Naive thymus-derived CD8-positive, alpha-beta T cell (primary cell): ENCODE measurements at places on chromosomes 13 and 19.
A peak's percentile ranks its signal among the peaks of the same experiment; 100 is the strongest.

DNA sequence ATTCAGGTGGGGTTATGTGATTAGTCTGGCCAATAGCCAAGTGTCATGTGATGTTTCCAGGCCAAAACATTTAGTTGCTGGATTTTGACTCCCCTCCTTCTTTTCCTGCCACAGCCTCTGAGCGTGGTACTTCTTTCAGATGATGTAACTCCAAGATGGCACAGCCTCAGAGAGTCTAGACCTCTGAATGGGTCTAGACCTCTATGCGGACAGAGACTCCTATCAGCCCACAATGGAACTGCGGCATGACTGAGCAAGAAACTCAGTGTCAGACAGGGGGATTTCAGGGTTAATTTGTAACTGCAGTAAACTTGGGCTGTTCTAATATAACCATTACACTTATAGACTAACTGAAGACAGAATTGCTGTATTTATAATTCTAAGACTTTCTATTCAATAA lies 42.6 kb upstream of the ZDHHC20 start:
- H3K27ac ChIP-seq: peak overlapping the region; percentile 66
- no peaks in the 10 kb centered on the region for H3K27me3 ChIP-seq
- no peak overlapping the region for H3K4me3 ChIP-seq
- peaks cover 6% of the 10 kb centered on the region for H3K36me3 ChIP-seq
- DNase-seq: no peak
- peaks cover 4% of the 10 kb centered on the region for H3K4me1 ChIP-seq

- peaks cover 7% of the 10 kb centered on the region for H3K4me1 ChIP-seq
- H3K4me3 ChIP-seq: no peak overlapping the region
- no peaks in the 10 kb centered on the region for H3K27me3 ChIP-seq
- peaks cover 8% of the 10 kb centered on the region for H3K36me3 ChIP-seq
- no peak for DNase-seq
- H3K27ac ChIP-seq: no peak overlapping the region
Observed at GRCh38 chr19:6491802-6492592, 10.1 kb downstream of the TUBB4A start.

DNA sequence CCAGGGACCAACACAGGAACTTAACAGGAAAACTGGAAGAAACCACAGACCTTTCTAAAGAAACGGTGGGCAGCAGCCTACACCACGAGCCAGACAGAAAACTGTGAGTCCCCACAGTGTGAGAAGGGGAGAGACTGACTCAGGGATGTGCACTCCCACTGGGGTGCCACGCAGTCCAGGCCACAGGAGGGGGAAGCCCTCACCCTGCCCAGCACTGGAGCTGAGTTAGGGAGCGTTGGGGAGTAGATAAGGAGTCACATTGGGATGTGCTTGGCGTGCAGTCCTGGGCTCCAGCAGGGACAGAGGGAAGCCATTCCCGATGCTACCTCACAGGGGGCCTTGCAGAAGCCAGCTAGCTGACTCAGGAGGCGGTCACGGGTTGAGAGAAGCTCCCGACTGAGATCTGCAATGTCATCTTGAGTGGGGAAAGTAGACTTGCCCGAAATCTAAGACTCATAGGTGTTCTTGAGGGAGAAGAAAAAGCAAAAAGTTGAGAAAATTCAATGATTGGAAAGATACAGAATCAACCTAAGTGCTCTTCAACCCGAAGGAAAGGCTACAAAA lies 17.3 kb downstream of the SIGLEC8 start:
- H3K4me1 ChIP-seq: peaks cover 34% of the 10 kb centered on the region
- DNase-seq: no peak
- no peaks in the 10 kb centered on the region for H3K36me3 ChIP-seq
- H3K27ac ChIP-seq: peak overlapping the region; percentile 93
- H3K4me3 ChIP-seq: peak overlapping the region; percentile 90
- H3K27me3 ChIP-seq: no peaks in the 10 kb centered on the region

- no peak overlapping the region for H3K27ac ChIP-seq
- peaks cover 1% of the 10 kb centered on the region for H3K27me3 ChIP-seq
- H3K36me3 ChIP-seq: no peaks in the 10 kb centered on the region
- no peak overlapping the region for H3K4me3 ChIP-seq
Observed at GRCh38 chr13:93862259-93862658, 617.2 kb downstream of the DCT start.

DNA sequence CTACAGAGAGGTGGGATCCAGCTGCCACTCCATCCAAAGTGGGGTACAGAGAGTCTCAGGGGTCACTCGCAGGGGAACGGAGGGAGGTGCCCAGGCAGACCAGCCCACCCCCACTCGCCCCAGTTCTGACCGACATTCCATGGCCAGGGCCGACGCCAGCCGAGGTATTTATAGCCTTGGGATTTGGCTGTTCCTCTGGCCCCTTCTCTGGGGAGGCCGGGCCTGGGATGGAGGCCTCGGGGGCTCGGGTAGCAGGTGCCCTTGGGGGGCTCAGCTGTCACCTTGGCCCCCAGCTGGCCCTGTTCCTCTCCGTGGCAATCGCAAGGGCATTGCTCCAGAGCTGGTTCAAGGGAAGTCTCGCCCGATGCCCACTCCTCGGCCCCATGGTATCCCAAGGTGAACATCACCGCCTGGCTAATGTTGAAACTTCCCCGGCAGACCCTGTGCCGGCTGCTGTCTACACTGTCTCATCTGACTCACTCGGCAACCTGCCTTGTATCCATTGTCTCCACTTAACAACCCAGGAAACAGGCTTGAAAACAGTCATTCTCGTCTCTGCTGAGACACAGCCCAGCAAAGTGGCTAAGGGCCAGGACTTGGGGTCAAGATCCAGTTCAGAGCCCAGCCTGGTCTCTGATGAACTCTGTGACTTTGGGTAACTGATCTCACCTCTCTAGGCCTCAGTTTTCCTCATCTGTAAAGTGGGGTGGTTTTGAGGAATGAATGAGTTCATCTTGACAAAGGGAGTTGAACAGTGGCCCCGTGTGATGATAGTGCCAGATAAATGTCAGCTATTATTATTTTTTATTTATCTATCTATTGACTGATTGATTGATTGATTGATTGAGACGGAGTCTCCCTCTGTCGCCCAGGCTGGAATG lies 9.7 kb downstream of the PRKACA start:
- H3K27ac ChIP-seq: peak overlapping the region; percentile 46

- H3K4me3 ChIP-seq: no peak overlapping the region
- H3K27ac ChIP-seq: no peak overlapping the region
- peaks cover 35% of the 10 kb centered on the region for H3K36me3 ChIP-seq
- DNase-seq: no peak
- no peaks in the 10 kb centered on the region for H3K27me3 ChIP-seq
Observed at GRCh38 chr13:43036351-43037250, 13.2 kb downstream of the DNAJC15 start.

GRCh38 chr13:48494874-48495273 lies 38.0 kb downstream of the RCBTB2 start:
- H3K36me3 ChIP-seq: no peaks in the 10 kb centered on the region
- H3K4me1 ChIP-seq: peaks cover 16% of the 10 kb centered on the region
- no peak for DNase-seq
- H3K27me3 ChIP-seq: no peaks in the 10 kb centered on the region

GRCh38 chr13:33312150-33312860 lies 26.8 kb upstream of the STARD13 start:
- no peak for DNase-seq
- H3K36me3 ChIP-seq: no peaks in the 10 kb centered on the region
- H3K27ac ChIP-seq: no peak overlapping the region
- H3K4me3 ChIP-seq: no peak overlapping the region

GRCh38 chr13:32032759-32033158 lies 1.2 kb downstream of the FRY start:
- H3K4me1 ChIP-seq: peaks cover 39% of the 10 kb centered on the region
- peaks cover 3% of the 10 kb centered on the region for H3K36me3 ChIP-seq
- H3K4me3 ChIP-seq: peak overlapping the region; percentile 67

DNA sequence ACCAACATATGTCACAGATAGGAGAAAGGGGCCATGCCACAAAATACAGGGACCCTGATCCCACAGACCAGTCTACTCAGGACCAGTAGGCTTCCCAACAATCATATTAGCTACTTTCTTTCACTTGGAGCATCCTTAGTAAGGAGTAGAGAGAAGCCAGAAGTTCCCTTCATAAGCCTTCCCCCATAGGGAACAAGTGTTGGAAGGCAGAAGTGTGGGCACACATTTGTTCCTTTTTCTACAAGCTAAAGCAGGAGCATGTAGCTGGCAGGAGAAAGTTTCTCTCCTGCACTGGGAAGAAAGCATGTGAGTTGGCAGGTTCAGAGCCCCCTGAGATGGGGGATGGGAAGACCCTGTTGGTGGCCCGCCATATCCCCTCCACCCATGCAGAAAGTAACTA lies 165.4 kb downstream of the KCTD12 start:
- no peak overlapping the region for H3K27ac ChIP-seq
- H3K4me3 ChIP-seq: no peak overlapping the region
- no peaks in the 10 kb centered on the region for H3K27me3 ChIP-seq
- H3K36me3 ChIP-seq: no peaks in the 10 kb centered on the region

- H3K4me1 ChIP-seq: peaks cover 48% of the 10 kb centered on the region
- H3K36me3 ChIP-seq: peaks cover 8% of the 10 kb centered on the region
- peak overlapping the region; percentile 93 for H3K4me3 ChIP-seq
- peak; percentile 17 for DNase-seq
- peak overlapping the region; percentile 99 for H3K27ac ChIP-seq
Observed at GRCh38 chr19:29211562-29212355, 1.2 kb downstream of the UQCRFS1 start.

GRCh38 chr13:91922969-91923592 lies 524.7 kb downstream of the GPC5 start:
- H3K4me3 ChIP-seq: no peak overlapping the region
- H3K27ac ChIP-seq: no peak overlapping the region
- H3K27me3 ChIP-seq: no peaks in the 10 kb centered on the region
- no peaks in the 10 kb centered on the region for H3K4me1 ChIP-seq
- H3K36me3 ChIP-seq: no peaks in the 10 kb centered on the region
- DNase-seq: no peak

- no peak for DNase-seq
- H3K27me3 ChIP-seq: peaks cover 14% of the 10 kb centered on the region
Observed at GRCh38 chr13:31001647-31002046, 69.2 kb downstream of the TEX26 start.

DNA sequence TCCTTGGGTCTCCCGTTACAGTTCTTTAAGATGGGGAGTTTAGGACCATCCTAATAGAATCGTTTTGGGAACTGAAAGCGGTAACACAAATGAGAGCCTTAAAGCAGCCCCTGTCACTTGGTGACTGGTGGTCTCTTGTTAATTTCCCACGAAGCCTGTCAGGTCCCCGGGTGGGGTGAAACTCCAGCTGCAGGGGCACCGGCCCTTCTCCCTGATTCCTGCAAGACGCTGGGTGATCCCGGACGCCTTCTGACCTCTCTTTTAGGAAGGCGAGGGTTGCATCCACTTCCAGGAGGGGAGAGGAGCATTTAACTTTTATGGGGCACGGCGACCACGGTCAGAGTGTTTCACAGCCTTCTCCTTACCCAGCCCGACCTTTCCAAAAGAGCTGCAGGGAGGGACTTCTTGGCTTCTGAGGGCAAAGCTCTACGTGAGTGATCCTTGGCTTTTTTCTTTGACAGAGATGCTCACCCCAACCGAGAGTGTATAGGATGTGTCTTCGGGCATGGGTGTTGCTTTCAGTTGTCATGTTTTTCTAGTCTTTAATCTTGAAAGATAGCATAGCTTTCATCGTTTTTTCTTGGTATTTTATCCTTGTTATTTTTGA lies 688 bp downstream of the ZNF225 start:
- peaks cover 25% of the 10 kb centered on the region for H3K4me1 ChIP-seq
- H3K27ac ChIP-seq: peak overlapping the region; percentile 90
- DNase-seq: no peak
- H3K4me3 ChIP-seq: peak overlapping the region; percentile 100
- peaks cover 26% of the 10 kb centered on the region for H3K36me3 ChIP-seq

DNA sequence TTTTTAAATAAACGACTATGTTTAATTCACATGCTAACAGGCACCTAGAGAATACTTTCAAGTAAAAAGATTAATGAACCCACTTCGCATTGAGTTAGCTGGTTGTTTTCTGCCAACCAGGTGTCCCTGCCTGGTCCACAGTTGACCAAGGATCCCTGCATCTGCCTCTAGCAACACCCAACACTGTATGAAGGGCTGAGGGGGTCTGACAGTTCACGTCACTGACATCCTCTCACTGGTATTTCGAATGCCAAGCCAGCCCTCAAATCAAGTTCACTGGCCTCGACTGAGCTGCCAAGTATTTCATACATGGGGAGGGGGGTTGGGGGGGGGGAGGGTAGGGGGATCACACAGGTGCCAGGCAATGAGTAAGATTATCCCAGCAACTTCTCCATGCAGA lies 25.4 kb downstream of the SLC25A30 start:
- peaks cover 13% of the 10 kb centered on the region for H3K36me3 ChIP-seq
- no peak overlapping the region for H3K27ac ChIP-seq
- peaks cover 19% of the 10 kb centered on the region for H3K4me1 ChIP-seq
- no peak overlapping the region for H3K4me3 ChIP-seq
- H3K27me3 ChIP-seq: no peaks in the 10 kb centered on the region

DNA sequence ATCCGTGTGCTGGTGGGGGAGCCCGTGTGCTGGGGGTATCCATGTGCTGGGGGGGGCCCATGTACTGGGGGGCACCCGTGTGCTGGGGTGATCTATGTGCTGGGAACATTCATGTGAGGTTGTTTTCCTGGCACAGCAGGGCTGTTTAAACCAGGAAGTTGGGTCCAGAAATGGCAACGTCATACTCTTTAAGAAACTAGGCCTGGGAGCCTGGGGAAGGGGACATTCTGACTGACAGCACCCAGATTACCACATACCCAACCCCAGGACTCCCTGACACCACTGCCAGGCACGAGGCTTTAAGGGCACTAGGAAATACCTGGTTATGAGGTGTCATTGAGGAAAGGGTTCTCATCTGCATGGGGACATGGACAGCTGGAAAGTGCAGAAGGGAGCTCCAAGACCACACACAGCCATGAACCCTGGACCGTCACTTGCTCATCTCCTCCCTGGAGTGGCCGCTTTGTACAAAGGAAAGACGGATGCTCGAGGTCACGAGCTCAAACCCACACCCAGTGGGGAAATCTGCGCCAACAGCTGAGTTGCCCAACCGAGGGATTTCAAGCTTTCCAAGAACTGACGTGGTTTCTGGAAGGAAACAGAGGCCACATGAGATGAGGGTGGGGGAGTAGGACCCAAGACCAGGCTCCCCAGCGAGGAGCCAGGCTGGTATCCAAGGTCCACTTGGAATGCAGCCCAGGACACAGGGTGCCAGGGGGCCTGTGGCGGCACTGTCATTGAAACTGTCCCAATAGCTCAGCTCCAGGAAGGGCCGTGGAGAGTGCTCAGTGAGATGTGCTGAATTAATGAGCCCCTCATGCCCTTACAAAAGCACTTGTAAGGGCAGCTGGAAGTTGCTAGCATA lies 40.9 kb downstream of the RAB20 start:
- no peaks in the 10 kb centered on the region for H3K36me3 ChIP-seq
- no peaks in the 10 kb centered on the region for H3K27me3 ChIP-seq
- H3K4me3 ChIP-seq: no peak overlapping the region
- H3K4me1 ChIP-seq: peaks cover 19% of the 10 kb centered on the region
- no peak for DNase-seq

GRCh38 chr19:42132851-42133528 lies 744 bp upstream of the POU2F2 start:
- H3K4me3 ChIP-seq: peak overlapping the region; percentile 89
- peak; percentile 91 for DNase-seq
- H3K36me3 ChIP-seq: peaks cover 2% of the 10 kb centered on the region
- no peaks in the 10 kb centered on the region for H3K27me3 ChIP-seq
- peaks cover 50% of the 10 kb centered on the region for H3K4me1 ChIP-seq
